ENCODE measurements at places on chromosomes 11 and 22.

GRCh38 chr11:11641581-11641980 lies 19.8 kb upstream of the GALNT18 start:
- no peak for DNase-seq

DNA sequence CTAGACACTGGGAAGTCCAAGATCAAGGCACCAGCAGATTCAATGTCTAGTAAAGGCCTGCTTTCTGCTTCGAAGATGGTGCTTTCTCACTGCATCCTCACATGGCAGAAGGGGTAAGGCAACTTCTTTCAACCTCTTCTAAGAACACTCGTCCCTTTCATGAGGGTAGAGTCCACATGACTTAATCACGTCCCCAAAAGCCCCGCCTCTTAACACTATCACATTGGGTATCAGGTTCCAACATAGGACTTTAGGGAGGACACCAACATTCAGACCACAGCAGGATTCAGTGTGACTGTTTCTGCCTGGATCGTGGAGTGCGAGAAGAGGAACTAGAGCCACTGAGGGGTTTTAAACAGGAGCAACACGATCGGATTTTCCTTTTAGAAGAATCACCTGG lies 3.7 kb upstream of the TIRAP start:
- DNase-seq = no peak

GRCh38 chr22:37455896-37456295 lies 28.6 kb upstream of the ELFN2 start:
- DNase-seq = no peak

GRCh38 chr11:126929179-126930061 lies 71.2 kb downstream of the KIRREL3 start:
- no peak for DNase-seq

GRCh38 chr11:81942646-81943045 lies 791.0 kb downstream of the FAM181B start:
- no peak for DNase-seq

GRCh38 chr11:3905080-3905953 lies 49.9 kb downstream of the STIM1 start:
- DNase-seq = peak; percentile 50

DNA sequence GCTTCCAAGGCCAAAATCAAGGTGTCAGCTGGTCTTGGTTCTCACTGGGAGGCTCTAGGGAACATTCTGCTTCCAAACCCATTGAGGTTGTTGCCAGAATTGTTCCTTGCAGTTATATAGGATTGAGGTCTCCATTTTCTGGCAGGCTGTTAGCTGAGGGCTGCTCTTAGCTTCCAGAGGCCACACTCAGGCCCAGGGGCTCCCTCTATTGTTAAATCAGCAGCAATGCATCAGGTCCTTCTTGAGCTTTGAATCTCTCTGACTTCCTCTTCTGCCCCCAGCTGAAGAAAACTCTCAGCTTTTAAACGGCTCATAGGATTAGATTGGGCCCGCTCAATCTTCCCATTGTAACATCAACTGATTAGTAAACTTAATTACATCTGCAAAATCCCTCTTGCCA lies 39.3 kb upstream of the BSX start:
- no peak for DNase-seq

- DNase-seq = no peak
Measured at GRCh38 chr11:41400124-41400523, 59.3 kb downstream of the LRRC4C start.

GRCh38 chr11:116962108-116962507 lies 124.7 kb upstream of the APOA1 start:
- DNase-seq = no peak

DNA sequence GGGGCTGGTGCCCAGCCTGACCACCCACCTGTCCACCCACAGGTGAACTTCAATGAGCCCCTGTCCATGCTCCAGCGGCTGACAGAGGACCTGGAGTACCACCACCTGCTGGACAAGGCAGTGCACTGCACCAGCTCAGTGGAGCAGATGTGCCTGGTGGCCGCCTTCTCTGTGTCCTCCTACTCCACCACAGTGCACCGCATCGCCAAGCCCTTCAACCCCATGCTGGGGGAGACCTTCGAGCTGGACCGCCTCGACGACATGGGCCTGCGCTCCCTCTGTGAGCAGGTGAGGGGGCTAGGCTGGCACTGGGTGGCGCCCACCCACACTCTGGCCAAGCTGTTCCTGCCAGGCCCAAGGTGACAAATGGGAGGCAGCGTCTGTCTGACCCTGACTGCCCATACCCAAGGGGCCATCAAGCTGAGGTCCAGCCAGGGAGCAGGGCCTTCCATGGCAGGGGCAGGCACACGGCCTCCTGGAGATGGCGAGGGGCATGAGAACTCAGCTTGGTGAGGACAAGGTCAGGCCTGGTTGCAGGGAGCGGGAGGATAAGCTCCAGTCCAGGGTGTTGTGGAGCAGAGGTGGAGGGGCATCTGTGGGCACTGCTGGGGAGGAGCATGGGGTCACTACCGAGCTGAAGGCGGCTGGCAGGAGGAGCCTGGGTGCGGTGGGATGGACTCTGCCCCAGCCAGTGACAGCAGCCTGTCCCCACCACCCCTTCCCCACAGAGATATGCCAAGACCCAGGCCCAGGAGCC lies 77.7 kb downstream of the MORC2 start:
- no peak for DNase-seq

DNA sequence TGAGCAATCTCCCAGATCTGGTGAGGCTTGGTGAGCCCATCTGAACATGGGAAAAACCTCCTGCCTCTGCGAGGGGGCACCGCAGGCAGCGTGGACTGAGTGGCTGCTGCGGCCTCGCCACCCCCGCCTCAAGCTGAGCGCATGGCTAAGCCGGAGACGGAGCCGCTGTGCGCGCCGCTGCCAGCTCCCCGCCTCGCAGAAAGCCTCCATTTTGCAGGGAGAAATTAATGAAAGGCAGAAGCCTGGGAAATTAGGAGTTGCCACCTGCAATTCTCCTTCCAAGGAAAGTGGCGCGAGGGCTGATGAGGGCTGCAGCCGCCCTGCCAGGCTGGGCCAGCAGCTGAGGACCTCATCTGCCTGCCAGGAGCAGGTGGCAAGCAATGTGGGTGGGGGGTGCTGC lies 35.6 kb upstream of the TCF20 start:
- no peak for DNase-seq

- no peak for DNase-seq
Measured at GRCh38 chr11:44113018-44113417, 17.5 kb downstream of the EXT2 start.

DNA sequence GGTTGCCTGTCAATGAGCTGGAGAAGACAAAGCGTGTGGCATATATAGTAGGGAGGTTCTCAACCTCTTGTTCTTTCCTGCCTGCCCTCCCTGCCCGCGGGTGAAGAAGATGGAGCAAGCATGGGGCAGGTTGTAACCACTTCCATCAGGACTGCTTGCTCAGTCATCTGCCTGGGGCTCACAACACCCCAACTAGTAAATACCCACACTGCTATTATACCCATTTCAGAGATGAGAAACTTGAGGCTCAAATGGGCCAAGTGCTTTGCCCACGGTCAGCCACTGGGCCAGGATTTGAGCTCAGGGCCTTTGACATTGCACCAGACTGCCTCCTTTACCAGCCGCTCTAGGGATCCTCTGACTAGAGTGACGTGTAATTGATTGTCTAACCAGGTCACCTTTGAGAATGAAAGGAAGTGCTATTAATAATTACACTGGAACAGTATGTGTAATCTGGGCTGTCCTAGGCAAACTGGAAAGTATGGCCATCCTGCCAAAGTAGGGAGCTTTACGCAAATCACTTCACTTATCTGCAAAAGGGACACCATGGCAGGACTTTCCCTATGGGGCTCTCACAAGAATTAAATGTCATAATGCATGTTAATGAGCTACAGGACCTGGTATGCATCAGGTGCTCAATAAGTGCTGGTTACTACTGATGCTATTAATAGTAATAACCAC lies 2.8 kb upstream of the CDC42EP1 start:
- DNase-seq = no peak

DNA sequence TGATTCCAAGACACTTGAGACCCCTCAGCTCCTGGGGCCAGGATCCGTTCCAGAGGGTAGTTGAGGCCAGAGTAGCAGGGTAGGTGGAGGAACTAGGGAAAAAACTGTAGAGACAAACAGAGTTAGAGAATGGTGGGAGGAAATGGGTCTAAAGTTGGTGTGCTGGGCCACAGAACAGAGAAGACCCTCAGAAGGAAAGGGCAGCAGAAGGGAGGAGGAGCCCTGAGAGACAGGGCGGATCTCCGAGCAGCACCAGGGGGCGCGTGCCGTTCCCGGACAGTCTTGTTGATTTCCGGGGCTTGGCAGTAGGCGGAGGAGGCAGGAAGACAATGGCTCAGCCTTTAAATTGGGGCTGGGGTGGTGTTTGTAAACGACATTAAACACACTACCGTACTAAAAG lies 2.4 kb upstream of the CECR2 start:
- DNase-seq = no peak

GRCh38 chr11:67999704-68000103 lies 4.2 kb downstream of the UNC93B1 start:
- no peak for DNase-seq

- DNase-seq = no peak
Measured at GRCh38 chr22:46436595-46437175, 100.7 kb downstream of the CELSR1 start.

All from activated T-helper 9 cell treated with anti-CD3 and anti-CD28 coated beads, Interleukin-2, amount 50 U/mL, for 16 hours (primary cell).